ENCODE measurements at places on chromosomes 7 and 10.

DNA sequence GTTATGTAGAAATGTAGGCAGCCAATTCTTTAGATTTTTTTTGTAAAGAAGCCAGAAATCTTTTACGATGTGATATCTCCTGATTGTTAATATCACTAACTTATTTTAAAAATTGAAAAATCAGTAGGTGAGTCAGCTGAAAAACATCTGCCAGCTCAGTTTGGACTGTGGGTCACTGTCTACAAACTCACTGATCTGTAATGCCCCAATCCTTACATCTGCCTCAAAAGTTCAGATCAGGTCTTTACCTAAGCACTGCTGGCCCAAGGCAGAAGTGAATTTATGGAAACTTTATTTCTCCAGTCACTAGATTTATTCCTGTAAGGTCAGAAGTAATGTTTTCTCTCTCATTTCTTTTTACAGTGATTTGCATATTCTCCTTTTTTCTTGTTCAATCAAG lies 31.0 kb upstream of the FAM13C start:
- DNase-seq, result no peak

GRCh38 chr10:93872375-93873158 lies 21.2 kb upstream of the SLC35G1 start:
- no peak for DNase-seq

DNA sequence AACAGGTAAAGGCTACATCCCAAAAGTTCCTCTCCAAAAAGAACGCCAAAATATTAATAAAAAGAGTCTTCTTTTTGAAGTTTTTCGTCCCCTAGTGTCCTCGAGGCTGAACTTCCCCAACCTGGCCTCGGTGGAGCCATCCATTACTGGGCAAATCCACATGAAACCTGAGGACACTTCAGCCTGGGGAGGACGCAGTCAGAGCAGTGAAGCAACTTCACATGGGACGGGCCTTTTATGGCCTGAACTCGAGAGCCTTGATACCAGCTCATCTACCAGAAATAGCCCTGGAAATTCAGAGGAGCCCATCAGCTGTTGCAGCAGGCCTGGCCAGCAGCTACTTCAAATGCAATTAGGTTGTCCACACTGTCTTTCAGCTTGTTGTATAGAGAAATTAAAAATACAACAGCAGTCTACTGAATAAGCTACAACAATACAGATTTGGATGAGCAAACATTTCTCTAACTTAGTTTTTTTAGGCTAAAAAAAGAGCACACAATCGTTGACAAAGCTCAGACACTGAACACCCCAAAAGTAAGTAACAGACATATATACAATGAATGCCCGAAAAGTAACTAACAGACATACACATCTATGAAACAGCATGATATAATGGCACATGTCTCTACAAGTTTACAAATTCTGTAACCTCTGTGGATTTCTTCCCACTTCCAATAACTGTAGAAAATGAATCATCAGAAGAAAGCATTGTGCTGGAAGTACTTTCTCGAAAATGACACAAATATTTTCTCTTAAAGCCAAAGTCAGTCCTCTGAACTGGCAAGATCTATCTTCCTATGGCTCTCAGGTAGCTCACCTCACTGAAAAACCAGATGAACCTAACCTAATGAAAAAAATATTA lies at the start of gene SVIL:
Gene SVIL (minus strand): TSS at position 208 of the 862 bp plus-strand sequence. CDS start 79,913 bp downstream, outside the sequence.
- DNase-seq, result no peak

DNA sequence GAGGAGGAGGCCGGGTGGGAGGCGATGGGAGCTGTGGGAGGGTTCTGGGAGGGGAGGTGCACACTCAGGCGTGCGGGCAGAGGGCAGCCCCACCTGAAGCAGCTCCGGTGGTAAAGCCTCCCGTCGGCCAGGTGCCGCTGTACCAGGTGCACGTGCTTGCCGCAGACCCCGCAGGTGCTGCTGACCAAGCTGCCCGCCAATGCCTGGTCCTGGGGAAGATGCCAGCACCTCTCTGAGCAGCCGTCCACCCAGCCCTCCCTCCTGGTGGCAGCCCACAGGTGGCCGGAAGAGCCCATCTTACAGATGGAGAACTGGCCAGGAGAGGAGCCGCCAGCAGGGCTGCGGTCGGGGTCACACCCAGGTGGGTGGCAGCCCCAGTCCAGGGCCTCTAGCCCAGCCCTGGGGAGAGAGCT lies 12.6 kb downstream of the MICALL2 start:
- no peak for DNase-seq

GRCh38 chr7:6558837-6559236 lies 7.6 kb upstream of the GRID2IP start:
- no peak for DNase-seq

- no peak for DNase-seq
Observed at GRCh38 chr7:139169816-139170215, 60.3 kb upstream of the ZC3HAV1 start.

- no peak for DNase-seq
Observed at GRCh38 chr10:26454891-26455290, 16.8 kb downstream of the APBB1IP start.

GRCh38 chr10:33315891-33316290 lies 18.6 kb downstream of the NRP1 start:
- DNase-seq, result no peak

DNA sequence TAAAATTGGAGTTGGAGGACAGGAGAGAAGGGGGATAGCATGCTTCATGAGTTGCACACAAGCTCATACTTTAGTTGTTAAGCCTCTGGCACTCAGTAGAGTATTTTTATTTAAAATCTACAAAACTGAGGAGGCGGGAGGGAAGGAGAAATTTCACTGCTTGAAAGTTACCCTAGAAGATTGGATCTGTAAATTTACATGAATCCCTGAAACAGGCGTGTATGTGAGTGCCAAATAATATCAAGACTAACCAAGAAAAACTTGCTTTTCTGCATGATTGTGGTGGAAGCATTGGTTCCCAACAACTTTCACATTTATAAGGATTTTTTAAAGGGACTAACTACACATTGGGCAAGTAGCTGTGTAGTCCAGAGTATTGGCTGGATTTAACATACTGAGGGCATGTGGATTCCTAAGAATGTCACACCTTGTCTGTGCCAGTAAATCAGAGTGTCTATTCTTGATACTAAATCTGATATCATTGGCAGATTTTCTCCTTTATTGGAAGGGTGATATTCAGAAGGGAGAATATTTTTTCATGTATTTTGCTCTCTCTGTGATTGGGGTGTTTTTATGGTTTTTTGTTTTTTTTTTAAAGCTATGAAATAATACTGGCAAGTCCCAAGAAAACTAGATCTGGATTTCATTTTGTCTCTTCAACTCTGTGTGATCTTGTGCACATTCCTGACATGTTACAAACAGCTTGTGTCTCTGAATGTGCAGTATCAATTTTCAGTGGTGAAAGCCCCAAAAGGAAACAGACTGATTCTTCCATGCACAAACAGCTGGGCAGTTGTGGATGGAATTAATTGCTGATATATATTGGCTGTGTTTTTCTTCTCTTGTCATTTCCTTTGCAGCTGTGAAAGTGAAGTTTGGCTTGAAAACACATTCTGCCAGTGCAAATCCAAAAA lies 67.2 kb downstream of the ADD3 start:
- peak; percentile 95 for DNase-seq

DNA sequence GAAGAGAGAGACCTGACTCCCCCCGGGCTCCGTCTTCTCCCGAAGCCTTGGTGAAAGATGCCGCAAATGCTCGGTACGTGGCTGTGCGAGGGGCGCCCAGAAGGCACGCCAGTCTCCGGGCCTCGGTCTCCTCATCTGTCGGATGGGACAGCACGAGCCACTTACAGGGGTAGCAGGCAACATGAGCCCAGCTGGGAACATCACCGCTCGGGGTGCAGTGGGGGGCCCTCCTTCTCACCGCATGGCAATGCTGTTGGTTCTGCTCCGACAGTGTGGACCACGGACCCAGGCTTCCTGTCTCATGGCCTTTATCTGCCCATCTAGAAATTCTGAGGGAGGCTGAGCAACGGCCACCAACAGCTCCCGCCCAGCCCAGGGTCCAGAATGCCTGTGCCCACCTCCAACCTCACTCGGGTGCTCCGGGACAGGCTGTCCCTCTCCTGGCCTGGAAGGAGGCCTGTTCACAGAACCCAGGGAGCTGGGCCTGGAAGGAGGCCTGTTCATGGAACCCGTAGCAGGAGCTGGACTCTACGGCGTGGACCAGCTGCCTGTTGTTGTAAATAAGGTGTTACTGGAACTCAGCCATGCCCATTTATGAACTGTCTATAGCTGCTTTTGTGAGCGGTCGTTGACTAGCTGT lies 15.8 kb downstream of the ADAP1 start:
- DNase-seq, result no peak

- no peak for DNase-seq
Observed at GRCh38 chr10:102326031-102326430, 69.5 kb upstream of the NFKB2 start.

- no peak for DNase-seq
Observed at GRCh38 chr10:35635576-35635975, 6.5 kb downstream of the FZD8 start.

DNA sequence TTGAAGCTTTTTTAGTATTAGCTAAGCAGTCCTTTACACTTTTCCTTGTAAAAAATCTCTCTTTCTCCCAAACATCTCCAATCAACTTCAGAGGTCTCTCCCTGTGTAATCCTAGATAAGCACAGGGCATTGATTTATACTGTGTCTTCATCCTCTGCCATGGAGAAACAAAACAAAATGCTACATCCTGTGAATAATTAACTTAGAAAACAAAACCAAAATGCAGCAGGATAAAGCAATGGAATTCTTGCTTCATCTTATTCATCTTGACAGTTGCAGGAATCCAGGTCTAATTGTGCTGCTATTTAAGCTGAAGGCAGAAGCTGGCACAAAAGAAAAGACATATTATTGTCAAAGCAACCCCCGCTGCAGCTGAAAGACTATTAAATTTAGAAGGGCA lies 641.5 kb upstream of the SORCS1 start:
- no peak for DNase-seq

- no peak for DNase-seq
Observed at GRCh38 chr7:65503434-65504152, 129.9 kb downstream of the ZNF92 start.

GRCh38 chr7:16810112-16810511 lies 5.3 kb upstream of the AGR2 start:
- no peak for DNase-seq

DNA sequence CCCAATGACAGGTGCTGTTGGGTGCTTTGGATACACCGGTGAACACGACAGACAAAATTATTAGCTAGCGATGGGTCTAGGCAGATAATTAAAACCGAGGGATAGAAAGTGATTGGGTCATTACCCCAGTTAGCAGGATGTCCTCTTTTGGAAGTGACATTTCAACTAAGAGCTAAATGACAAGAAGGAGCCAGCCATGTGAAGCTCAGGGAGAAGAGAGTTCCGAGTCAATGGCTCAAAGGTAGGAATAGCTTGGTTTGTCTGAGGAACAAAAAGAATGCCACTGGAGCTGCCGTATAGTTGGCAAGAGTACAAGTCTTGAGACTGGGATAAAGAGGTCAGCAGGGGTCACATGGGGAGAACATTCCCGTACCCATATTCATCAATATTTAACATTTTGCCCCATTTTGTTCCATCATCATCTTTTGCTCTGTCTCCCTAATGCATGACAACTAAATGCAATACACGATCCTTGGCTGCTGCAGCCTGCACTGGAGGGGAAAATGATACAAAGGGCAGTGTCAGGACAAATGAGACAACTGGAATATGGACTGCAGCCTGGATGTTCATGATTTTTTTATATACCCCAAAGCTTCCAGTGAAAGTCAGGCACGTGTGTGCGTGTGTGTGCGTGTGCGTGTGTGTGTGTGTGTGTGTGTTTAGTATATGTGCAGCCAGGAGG lies 115.7 kb downstream of the ICA1 start:
- peak; percentile 24 for DNase-seq

- no peak for DNase-seq
Observed at GRCh38 chr7:37007268-37007667, 283.0 kb upstream of the AOAH start.

- DNase-seq, result no peak
Observed at GRCh38 chr7:123876557-123877256, 31.7 kb downstream of the HYAL4 start.

GRCh38 chr10:127979045-127979444 lies 72.1 kb downstream of the PTPRE start:
- no peak for DNase-seq

All from forelimb muscle (tissue), 1 donor.